Endothelial cell of umbilical vein (primary cell): ENCODE measurements at places on chromosomes 3 and 15. TPM values are rescaled to one million over a fixed set of nuclear protein-coding genes. Genes with fewer than 3 reads are reported as not detected.
A peak's percentile ranks its signal among the peaks of the same experiment; 100 is the strongest.

AGBL1 gene
- polyA plus RNA-seq = not detected in 2 replicates

DNA sequence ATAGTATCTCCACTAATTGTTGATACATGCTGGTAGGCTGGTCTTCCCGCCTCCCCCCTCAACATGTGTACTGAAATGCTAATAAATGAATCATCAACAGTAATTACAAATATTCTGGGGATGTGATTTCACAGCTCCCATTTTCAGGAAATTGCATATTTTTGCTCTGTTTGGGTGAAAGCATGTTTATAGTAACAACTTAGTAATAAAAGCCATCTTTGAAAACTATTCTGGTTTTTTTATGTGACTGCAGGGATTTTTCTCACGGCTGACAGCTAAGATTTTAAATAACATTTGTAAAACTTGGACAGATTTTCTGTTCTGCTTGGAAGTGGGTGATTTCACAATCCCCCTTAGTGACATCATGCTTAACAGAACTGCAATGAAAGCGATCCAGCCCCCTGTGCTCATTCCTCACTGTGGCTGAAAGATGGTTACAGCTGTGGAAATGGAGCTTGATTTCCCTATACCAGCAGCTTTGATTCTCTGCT lies 25.6 kb upstream of the FAM174B start:
- peak; percentile 74 for DNase-seq

GRCh38 chr3:9428411-9428810 lies 31.0 kb downstream of the SETD5 start:
- DNase-seq = no peak

DNA sequence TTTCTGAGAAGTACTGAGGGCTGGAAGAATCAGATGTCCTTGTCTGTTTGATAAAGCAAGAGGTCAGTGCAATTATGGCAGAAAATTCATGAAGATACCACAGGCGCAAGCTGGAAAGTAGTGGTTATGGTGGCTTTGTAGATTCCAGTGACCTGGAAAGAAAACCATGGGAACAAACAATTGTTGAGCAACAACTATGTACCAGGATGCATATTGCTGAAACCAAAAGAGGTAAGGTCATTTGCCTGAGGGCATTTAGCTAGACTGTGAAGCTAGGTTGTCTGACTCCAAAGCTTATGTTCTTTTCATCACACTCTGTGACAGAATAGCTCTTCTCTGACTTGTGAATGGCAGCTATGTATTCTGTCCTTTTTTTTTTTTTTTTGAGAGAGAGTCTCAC lies 74.0 kb downstream of the B3GALNT1 start:
- no peak for DNase-seq

GRCh38 chr3:85567071-85567676 lies 608.4 kb downstream of the CADM2 start:
- peak; percentile 29 for DNase-seq

LRRIQ4 gene
- polyA plus RNA-seq = 0.04 TPM in 1 of 2 replicates, not detected in the other

DNA sequence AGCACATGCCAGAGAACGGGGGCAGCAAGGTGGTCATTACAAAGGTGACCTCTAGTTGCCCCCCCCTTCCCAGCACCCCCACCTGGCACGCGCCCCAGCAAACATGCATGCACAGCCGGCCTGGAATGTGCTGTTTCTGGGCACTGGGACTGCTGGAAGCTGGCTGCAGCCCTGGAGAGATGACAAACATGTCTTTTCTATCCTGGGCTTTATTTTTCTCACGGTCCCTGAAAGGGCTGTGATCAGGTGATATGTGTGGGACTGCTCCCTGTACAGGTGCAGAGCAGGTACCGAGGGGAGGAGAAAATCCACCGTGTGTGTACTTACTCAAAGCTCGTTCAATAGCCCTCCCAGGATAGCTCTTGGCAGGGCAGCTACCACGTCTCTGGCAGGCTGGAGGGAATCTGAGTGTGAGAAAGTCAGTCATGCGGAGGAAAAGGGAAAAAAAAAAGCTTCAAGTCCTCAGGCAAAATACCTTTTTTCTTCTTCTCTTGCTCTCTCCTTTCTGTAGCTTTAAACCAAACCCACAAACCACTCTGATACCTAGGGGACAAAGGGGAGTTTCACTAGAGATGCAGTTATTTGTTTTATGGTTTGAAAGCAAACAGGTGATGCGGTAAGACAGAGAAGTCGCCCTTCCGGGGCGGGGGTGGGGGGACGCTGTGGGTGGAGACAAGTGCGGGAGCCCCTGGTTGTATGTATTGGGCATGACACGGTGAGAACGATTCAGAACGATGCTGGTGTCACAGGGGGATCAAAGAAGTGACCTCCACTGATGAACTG lies 5.0 kb upstream of the HES1 start:
- DNase-seq = no peak

DNA sequence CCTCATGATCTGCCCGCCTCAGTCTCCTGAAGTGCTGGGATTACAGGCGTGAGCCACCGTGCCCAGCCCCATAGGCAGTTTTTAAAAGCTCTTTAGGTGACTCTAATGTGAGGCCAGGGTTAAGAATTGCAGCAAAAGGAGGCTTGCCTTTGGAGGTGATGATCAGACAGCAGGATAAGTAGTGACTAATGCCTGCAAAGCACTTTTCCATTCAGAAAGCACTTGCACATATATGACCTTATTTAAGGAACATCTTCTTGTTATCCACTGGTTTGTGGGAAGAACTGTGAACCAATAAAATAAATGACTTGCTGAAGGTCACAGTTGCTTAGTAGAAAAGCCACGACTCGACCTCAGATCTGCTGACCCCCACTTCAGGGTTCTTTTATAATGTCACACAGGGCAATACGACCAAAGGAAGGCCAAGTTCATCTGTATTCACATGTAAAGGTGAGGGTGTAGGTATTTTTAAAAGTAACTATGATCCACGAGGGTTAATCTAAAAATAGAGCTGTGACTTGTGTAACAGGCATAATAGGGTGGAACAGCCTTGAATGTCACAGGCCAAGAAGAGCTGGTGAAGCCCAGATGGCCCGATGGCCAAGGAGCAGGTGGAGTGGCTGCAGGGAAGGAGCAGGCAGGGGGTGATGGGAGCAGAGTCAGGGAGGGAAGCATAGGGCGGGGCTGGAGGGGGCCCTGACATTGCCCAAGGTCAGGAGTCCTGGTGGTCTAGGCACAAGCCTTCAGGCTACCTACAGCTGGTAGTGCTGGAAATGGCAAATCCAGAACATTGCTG lies 24.4 kb downstream of the LARP6 start:
- no peak for DNase-seq

GRCh38 chr3:108462899-108463298 lies 47.5 kb downstream of the MYH15 start:
- DNase-seq = no peak

LDHAL6B gene
- polyA plus RNA-seq = not detected in 2 replicates

DNA sequence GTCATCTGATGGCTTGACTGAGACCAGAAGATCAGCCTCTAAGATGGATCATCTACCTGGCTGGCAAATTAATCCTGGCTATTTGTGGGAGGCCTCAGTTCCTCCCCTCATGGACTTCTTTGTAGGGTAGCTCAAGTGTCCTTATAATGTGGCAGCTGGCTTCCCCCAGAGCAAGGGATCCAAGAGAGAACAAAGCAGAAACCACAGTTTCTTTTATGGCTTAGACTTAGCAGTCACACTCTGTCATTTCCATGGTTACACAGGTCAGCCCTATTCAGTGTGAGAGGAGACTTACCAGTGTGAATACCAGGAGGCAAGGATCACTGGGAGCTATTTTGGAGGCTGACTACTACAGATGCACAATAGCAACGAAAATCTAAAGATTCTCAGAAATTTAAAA lies 15.3 kb upstream of the ARL14 start:
- DNase-seq = no peak
